AML-193 (cell line): ENCODE measurements at places on chromosomes 1 and 21.

DNA sequence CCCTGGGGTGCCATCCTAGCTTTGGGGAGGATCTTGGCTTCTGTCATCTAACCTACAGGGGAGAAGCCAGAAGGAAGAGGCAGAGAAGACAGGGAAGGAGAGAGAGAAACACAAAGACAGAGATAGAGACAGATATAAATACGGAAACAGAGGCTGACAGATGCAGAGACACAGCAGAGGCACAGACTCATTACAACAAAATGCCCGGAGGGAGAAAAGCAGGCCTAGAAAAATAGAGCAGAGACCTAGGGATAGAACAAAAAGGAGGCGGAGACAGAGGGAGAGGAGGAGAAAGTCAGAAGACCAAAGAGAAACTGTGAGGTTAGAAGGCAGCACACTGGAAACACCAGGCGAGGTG, 1.9 kb downstream of the PEAR1 start:
- DNase-seq = no peak

DNA sequence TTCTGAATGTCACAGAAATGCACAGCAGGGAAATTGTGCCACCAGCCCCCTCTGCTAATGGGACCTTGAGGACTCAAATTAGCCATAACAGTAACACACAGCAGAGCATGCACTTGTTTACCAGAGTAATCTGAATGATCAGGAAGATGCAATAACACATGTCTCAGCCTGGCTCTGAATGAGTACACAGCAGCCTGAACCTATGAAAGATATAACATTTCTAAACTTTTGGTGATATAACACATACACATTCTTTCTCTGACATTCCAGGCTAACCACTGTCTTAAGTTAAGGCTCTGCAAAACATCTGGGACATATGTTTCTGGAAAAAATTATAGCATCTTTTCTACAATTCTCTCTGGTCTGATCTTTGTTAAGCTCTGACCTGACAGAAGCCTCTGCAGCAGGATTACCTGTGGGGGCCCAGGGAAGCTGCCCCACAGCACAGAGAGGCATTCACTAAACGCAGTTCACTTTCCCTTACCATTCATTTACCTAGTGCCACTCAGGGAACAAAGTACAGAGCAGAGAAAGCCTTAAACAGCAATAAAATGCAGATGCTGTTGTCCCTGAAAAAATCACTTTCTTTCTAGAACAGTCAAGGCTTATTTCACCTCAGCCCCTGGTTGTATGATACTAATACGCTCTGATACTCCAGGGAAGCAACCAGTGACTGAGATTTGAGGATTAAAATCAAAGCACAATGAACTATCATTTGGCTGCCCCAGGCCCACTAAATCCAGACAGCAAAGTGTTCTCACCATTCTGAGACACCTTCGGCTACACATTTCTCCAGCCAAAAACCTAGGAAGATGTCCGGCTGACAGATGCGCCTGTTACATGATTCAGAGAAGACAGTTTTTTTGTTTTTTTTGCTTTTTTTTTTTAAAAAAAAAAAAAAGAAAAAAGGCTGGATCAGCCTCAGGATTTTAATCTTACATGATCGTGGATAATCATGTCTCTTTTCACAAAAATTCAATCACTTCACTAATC, 54.0 kb upstream of the CNN3 start:
- no peak for DNase-seq

- DNase-seq = no peak
Measured at GRCh38 chr1:186806477-186806876, 22.3 kb upstream of the PLA2G4A start.

DNA sequence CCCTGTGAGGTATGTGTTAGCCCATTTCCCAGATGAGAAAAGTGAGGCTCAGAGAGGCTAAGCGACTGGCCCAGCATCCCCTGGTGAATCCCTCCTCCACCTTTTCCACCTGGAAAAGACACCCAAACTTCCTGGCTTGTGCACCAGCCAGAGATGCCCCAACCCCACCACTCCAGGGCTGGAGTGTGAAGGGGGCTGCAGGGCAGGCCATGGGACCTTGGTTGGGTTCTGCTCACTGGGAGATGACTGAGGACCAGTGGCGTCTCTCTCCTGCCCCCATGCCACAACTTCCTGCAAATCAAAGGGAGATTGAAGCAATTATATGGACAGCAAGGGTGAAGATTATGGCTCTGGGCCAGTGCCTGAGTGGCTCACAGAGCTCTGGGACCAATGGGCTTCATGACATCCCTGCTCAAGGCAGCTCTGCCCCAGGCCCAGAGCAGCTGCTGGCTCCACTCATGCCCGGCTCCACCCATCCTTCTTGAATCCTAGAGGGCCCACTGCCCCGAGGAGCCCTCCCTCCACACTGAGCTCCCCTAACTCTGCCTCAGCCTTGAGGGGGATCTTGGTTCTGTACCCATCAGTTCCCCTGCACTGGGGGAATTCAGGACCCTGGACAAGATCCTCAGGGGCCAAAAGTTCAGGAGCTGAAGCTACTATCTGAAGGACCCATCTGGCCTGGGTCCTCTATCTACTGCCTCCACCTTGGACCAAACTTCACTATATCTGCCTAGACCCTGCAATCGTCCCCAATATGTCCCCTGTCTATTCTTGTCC, 416.9 kb downstream of the PTPRU start:
- no peak for DNase-seq

DNA sequence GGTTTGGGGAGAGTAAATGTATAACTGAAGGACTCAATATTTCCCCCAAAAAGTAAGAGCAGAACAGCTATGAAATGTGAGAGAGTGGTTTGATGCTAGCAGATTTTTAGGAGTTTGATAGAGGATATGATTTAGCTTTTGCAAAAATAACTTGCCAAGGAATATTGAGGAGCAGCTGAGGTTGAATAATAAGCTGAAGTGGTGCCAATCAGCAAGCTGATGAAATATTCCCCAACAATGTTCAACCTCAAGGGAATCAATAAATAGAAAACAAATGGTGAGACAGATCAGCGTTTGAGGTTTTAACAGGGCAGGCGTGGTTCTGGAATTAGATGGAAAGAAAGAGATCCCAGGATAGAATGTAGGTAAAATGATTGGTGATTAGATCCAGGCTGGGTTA, 413.4 kb upstream of the ADAMTS5 start:
- DNase-seq = no peak

- no peak for DNase-seq
Measured at GRCh38 chr1:193565971-193566577, 379.7 kb upstream of the B3GALT2 start.

DNA sequence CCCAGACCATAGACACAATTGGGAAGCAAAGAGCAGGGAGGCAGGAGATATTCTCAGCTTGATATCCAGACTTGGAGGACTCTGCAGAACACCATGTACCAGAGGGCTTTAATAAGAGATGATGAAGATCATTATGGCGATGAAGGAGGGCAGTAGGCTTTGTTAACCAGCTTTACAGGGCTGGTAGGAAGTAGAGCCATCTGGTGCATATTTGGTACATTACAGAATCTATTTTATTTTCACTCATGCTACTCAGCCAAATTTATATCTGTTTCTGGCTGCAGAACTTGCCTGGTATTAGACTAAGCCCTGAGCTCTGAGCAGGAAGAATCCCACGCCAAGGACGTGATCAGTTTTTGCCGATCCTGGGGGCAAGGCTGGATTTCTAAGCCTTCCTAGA, 61.8 kb upstream of the SYT6 start:
- no peak for DNase-seq
